ENCODE measurements at places on chromosomes 12 and 14. TPM values are rescaled to one million over a fixed set of nuclear protein-coding genes. Genes with fewer than 3 reads are reported as not detected.
A peak's percentile ranks its signal among the peaks of the same experiment; 100 is the strongest.

The DTX1 gene
- total RNA-seq: 8.1 TPM

The MYF6 gene
- not detected for total RNA-seq

The ZFHX2 gene
- 11.0 TPM for total RNA-seq

The SLC17A8 gene
- not detected for total RNA-seq

DNA sequence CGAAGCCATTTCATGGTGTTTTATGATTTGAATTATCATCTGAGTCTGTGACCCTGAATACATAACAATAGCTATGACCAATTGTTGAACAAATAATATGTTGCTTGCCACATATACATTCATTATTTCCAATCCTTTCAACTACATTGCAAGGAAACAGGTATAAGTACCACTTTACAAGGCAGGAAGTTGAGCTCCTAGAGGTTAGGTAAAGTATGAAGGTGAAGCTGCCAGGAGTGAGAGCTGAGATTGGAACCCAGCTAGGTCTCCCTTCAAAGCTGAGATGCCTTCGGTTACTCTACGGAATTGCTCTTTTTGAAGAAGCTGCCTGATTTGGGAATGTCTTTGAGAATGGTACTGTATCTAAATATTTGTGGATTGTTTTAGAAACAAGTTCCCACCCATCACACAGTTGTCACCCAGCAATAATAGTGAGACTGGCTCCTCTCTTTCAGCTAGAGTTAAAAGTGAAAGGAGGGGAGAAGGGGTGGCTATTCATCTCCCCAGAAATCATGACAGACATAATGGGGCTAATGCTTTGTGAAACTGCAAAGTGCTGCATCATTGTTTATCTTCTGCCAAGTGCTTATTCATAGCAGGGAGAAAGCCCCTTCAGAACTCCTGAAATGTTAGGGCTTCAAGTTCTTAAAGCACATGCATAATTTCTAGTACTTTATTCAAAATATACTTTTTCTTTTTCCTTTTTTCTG is 75.9 kb upstream of the AMIGO2 start:
- H3K27me3 ChIP-seq: no peaks in the 10 kb centered on the region
- H3K36me3 ChIP-seq: peaks cover 4% of the 10 kb centered on the region
- no peak overlapping the region for H3K4me3 ChIP-seq
- H3K27ac ChIP-seq: no peak overlapping the region
- peaks cover 10% of the 10 kb centered on the region for H3K4me1 ChIP-seq
- DNase-seq: no peak

The CIROP gene
- not detected for total RNA-seq

- DNase-seq: no peak
- no peaks in the 10 kb centered on the region for H3K27me3 ChIP-seq
- H3K27ac ChIP-seq: no peak overlapping the region
- no peak overlapping the region for H3K4me3 ChIP-seq
- peaks cover 4% of the 10 kb centered on the region for H3K36me3 ChIP-seq
Observed at GRCh38 chr12:53600490-53601295, 25.5 kb downstream of the ATF7 start.

DNA sequence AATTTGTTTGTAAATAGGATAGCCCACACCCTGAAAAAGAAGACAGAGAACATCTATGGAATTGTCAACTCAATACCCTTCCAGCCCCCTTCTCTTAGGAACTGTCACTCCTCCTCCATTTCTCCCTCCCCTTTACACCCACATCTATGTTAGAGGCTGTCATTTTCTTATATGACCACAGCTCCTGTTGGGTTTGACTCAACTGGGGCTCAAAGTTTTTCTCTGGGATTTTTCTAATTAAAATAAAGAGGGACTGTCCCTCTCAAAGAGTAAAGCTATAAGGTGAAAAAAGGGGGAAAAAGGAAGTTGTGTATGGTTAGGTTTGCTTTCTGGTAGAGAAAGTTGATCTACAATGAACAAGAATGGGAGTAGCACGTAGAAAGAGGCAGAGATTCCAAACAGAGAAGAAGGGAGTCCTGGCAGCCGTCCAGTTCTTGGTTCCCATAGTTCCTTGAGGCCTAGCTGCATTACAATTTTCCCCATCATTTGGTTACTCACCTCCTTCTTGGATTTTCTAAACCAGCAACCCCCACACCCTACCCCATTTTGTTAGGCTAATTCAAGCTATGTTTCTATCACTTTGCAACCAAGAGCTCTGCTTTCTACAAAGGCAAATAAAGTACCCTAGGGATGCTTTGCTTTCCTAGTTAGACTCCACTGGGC is 44.3 kb upstream of the STK38L start:
- no peaks in the 10 kb centered on the region for H3K36me3 ChIP-seq
- DNase-seq: no peak
- no peak overlapping the region for H3K27ac ChIP-seq
- no peak overlapping the region for H3K4me3 ChIP-seq

DNA sequence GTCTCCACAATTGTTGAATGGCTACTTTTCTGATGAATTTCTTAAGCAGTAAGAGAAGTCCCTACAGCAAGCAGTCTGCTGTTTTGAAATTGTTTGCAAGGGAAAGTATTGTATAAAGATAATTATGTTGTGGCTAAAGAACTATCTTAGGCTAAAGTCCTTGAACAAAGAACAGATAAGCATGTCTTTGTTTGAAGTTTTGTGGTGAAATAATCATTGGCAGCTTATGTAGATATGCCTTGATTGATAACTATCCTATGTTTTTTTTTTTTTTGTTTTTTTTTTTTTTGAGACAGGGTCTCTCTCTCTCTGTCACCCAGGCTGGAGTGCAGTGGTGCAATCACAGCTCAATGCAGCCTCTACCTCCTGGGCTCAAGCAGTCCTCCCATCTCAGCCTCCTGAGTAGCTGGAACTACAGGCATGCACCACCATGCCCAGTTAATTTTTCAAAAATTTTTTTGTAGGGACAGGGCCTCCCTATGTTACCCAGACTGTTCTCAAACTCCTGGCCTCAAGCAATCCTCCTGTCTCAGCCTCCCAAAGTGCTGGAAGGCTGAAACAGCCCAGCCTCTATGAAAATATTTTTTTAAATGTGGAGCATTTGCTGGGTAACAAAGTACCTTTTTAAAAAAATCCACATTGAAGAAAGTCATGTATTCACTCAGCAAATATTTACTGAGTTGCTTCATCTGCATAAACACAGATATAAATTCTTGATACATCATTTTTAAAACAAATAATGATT is 80.8 kb downstream of the LLPH start:
- H3K4me3 ChIP-seq: no peak overlapping the region
- no peak overlapping the region for H3K27ac ChIP-seq
- no peaks in the 10 kb centered on the region for H3K27me3 ChIP-seq
- H3K4me1 ChIP-seq: peaks cover 4% of the 10 kb centered on the region
- H3K36me3 ChIP-seq: no peaks in the 10 kb centered on the region

- H3K27ac ChIP-seq: no peak overlapping the region
- H3K4me3 ChIP-seq: no peak overlapping the region
Observed at GRCh38 chr12:11991604-11992003, 79.1 kb upstream of the BCL2L14 start.

DNA sequence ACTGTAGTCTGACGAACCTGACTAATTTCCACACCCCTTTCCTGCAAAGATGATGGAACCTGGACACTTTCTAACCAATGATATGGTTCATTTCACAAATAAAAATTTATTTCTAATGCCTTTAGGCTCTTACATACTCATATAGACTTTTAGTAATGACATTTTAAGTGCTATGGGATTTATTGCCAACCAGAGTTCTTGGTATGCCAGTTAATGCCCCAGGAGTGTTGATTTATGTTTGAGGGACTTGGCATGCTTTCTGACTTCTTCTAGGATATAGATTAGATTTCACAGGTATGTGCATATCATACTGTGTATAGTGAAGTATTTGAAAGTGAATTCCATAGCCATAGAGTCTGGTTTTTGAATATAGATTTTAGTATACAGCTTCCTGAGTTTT is 159.5 kb downstream of the CFAP54 start:
- peaks cover 6% of the 10 kb centered on the region for H3K36me3 ChIP-seq
- peaks cover 5% of the 10 kb centered on the region for H3K4me1 ChIP-seq
- no peak overlapping the region for H3K27ac ChIP-seq
- no peak for DNase-seq
- no peak overlapping the region for H3K4me3 ChIP-seq

The PLEKHD1 gene
- 0.14 TPM for total RNA-seq

GRCh38 chr14:62847168-62847567 is 198.1 kb downstream of the KCNH5 start:
- no peak for DNase-seq
- H3K27ac ChIP-seq: no peak overlapping the region
- no peaks in the 10 kb centered on the region for H3K4me1 ChIP-seq
- no peak overlapping the region for H3K4me3 ChIP-seq

DNA sequence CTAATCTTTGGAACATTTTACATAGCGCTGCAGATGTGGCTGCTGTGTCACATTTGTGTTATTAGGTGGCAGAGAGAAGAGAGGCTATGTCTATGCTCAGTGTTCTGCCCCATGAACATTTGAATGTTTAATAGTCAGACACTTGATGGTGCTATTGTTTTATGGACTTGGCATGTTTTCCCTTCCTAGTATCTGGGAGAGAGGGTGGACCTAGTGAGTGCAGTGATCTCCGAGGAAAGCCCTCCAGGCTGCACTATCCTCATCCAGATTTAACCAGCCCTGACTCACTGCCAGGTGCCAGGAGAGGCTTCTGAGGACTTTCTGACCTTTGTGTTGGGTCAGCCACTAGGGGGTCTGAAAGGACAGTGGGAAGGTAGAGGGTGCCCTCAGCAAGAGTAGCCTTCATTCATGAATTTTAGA is 24.3 kb downstream of the ZFC3H1 start:
- no peaks in the 10 kb centered on the region for H3K27me3 ChIP-seq
- H3K4me3 ChIP-seq: no peak overlapping the region
- no peak for DNase-seq
- H3K27ac ChIP-seq: no peak overlapping the region
- no peaks in the 10 kb centered on the region for H3K4me1 ChIP-seq

DNA sequence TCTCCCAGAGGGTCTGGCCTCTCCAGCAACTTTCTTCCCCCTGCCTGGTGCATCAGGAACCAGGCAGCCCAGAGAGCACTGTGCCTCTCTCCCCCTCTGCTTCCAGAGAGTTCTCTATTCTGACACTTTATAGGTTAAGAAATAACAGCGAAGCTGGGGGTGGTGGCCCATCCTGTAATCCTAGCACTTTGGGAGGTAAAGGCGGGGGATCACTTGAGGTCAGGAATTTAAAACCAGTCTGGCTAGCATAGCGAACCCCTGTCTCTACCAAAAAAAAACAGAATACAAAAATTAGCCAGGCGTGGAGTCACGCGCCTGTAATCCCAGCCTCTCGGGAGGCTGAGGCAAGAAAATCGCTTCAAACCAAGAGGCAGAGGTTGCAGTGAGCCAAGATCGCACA is 58.3 kb downstream of the ESRRB start:
- H3K27me3 ChIP-seq: no peaks in the 10 kb centered on the region
- H3K4me3 ChIP-seq: no peak overlapping the region
- H3K36me3 ChIP-seq: no peaks in the 10 kb centered on the region
- no peak for DNase-seq
- no peak overlapping the region for H3K27ac ChIP-seq
- peaks cover 6% of the 10 kb centered on the region for H3K4me1 ChIP-seq

The LALBA gene
- not detected for total RNA-seq

- no peak overlapping the region for H3K4me3 ChIP-seq
- peaks cover 15% of the 10 kb centered on the region for H3K4me1 ChIP-seq
- no peak overlapping the region for H3K27ac ChIP-seq
- no peaks in the 10 kb centered on the region for H3K36me3 ChIP-seq
Observed at GRCh38 chr14:72094844-72095582, 162.8 kb downstream of the RGS6 start.

The SRRM4 gene
- total RNA-seq: 10.8 TPM

GRCh38 chr12:113056631-113057488 is at the start of gene DTX1:
TSS of gene DTX1 (plus strand) at chr12:113056730. CDS start at chr12:113058193, 1,463 bp downstream.
- no peaks in the 10 kb centered on the region for H3K4me1 ChIP-seq
- H3K4me3 ChIP-seq: peak within 1 kb of the TSS; percentile 64
- no peak within 1 kb of the TSS for H3K27ac ChIP-seq
- no peak for DNase-seq
- peaks cover 51% of the 10 kb centered on the region for H3K27me3 ChIP-seq

The DEPDC4 gene
- 4.1 TPM for total RNA-seq

The HNF1A gene
- not detected for total RNA-seq

- no peak overlapping the region for H3K27ac ChIP-seq
- no peak overlapping the region for H3K4me3 ChIP-seq
- peaks cover 14% of the 10 kb centered on the region for H3K36me3 ChIP-seq
Observed at GRCh38 chr12:49451468-49452259, 84.4 kb downstream of the SPATS2 start.

DNA sequence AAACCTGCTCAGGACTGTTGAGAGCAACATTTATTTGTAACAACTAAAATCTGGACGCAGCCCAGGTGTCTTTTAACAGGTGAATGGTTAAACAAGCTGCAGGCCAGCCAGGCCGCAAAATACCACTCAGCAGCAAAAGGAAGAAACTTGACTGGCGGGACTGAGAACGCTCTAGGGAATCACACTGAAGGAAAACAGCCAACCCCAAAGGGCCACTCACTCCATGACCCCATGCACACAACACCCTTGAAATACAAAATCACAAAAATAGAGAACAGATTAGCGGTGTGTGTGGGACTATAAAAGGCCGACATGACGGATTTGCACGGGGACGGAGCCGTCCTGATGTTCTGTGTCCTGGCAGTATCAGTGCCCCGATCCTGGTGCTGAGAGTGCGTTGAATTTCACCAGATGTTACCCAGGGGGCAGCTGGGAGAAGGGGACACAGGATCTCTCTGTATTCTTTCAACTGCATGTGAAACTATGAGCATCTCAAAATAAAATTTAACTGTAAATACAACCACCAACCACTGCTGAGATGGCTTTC is 23.0 kb downstream of the VPS37B start:
- no peak for DNase-seq
- H3K27me3 ChIP-seq: no peaks in the 10 kb centered on the region
- H3K27ac ChIP-seq: peak overlapping the region; percentile 98

- H3K4me3 ChIP-seq: no peak overlapping the region
- DNase-seq: no peak
- H3K27ac ChIP-seq: peak overlapping the region; percentile 17
- peaks cover 42% of the 10 kb centered on the region for H3K4me1 ChIP-seq
Observed at GRCh38 chr14:47507861-47508260, 167.5 kb downstream of the MDGA2 start.

DNA sequence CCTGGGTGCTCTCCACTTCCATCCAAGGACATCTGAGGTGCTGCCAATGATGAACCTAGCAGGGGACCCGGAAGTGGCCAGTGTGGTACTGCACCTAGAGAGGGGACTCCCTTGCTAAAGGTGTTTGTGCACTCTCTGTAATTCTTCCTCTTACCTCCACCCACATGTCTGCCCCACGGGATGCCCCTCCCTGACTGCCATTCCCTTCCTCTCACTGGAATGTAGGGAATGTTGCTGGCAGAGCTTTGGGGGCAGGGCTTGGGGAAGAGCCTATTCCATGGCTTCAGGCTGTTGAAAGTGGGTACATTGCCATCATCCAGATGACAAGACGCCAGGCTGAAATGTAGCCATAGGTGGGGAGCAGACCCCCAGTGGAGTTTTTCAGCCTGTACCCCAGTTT is 153.2 kb downstream of the SMOC1 start:
- H3K27ac ChIP-seq: no peak overlapping the region
- H3K36me3 ChIP-seq: peaks cover 14% of the 10 kb centered on the region
- no peak for DNase-seq
- H3K4me1 ChIP-seq: peaks cover 25% of the 10 kb centered on the region
- no peaks in the 10 kb centered on the region for H3K27me3 ChIP-seq

The CRACR2A gene
- 2.2 TPM for total RNA-seq

Measured in neural crest cell (in vitro differentiated cells).